NCI-H1930 (cell line): ENCODE measurements at places on chromosomes 3 and 15.

GRCh38 chr3:146275476-146275875 is 24.6 kb upstream of the PLSCR4 start:
- no peak for DNase-seq

GRCh38 chr15:66310786-66311185 is 17.4 kb downstream of the DIS3L start:
- no peak for DNase-seq

DNA sequence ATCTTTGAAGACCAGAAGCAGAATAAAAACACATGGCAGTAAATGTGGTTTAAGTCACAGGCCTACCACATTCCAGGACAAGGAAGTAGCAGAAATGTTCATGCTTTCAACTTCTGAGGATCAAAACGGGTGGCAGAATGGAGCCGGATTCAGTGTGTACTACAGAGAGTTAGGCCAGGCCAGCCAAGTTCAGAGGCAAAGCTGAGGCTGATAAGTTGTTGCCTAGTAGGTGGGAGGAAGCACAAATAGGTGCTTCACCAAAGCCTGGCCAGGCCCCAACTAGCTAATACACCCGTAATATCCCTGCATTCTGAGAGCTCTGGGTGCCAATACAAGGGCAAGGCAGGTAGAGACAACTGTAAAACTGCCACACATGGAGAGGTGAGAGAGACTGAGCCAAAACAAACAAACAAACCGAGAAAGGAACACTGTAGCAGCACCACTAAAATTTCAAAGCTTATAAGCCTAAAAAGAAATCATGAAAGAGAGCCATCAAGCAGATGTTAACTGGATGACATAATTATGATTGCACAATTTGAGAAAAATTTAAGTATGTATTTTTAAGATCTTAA is 156.4 kb upstream of the CBLB start:
- no peak for DNase-seq

DNA sequence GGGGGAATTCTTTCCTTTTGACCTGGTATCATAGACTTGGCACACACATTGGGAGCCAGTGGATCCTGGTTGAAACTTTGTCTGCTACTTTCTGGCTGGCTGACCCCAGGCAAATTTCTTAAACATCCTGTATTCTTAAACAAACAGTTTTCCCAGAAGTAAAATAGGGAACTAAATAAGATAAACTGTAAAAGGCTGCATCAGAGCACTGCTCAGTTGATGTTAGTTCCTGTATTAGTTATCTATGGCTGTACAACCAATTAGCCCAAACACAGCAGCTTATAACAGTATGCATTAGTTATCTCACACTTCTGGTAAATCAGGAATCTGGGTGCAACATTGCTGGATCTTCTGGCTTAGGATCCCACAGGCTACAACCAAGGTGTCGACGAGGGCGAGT is 73.1 kb upstream of the SLCO3A1 start:
- DNase-seq: no peak

GRCh38 chr3:23202921-23203707 is at the start of gene UBE2E2:
Gene UBE2E2 (plus strand): TSS chr3:23203327.
- DNase-seq: peak; percentile 35
